GM12878 (cell line): ENCODE measurements at places on chromosomes 5 and 9.

DNA sequence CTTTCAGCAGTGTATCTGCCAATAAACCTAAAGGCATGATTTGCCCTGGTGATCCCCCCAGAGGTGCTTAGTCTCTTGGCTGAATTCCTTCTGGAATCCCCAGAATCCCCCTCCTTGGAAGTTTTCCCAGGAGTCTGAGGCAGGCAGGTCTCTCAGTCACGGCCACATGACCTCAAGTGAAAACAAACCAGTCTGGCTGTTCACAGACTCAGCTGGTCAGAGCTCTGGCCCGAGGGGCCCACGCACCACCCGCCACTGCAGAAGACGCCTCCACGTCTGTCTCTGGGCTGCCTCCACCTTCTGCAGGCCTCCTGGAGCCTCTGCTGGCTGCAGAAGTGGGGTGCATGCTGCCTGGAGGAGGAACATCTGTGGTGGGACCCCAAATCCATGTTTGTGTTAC lies 52.5 kb downstream of the HRH2 start:
- no peak for DNase-seq

DNA sequence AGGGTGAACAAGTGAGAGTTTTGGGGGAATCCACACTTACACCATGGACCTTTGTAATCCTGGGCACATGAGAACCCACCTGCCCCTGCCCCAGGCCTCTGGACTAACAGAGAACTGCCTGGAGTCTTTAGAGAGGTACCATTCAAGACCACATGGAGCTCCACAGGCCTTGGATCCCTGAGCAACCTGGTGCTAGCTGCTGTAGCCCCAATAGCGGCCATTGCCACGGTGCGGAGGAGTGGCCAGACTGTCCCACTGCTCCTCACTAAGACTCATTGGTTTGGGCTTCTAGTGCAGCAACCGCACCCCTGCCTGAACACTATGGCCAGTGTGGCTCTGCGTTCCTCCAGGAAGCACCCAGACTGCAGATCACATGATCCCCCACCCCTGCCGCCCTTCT lies 45.8 kb downstream of the OSMR start:
- no peak for DNase-seq

GRCh38 chr9:14157191-14157590 lies 156.8 kb downstream of the NFIB start:
- no peak for DNase-seq

DNA sequence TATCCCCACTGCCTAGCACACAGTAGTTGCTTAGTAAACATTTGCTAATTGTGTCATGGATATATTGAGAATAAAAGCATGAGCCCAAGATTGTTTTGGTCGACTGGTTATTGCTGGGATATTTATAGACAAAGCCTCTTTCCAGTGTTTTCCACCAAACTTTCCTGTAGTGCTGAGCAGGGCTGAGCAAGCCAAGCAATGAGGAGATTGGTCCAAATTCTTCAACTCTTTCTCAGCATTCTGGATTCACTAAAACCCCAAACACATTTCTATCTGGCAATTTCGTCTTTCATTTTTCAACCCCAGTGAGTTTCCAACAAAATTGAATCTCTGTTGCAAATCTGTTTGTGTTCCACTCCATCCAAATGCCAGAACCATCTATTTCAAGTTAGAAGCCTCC lies 31.9 kb upstream of the TARS1 start:
- no peak for DNase-seq

- DNase-seq, result no peak
Measured at GRCh38 chr9:30928045-30928444, 1456.4 kb upstream of the ACO1 start.

GRCh38 chr9:109109967-109110328 lies 9.8 kb downstream of the TMEM245 start:
- DNase-seq, result no peak

- DNase-seq, result no peak
Measured at GRCh38 chr9:108835831-108836230, 20.0 kb downstream of the ACTL7B start.

DNA sequence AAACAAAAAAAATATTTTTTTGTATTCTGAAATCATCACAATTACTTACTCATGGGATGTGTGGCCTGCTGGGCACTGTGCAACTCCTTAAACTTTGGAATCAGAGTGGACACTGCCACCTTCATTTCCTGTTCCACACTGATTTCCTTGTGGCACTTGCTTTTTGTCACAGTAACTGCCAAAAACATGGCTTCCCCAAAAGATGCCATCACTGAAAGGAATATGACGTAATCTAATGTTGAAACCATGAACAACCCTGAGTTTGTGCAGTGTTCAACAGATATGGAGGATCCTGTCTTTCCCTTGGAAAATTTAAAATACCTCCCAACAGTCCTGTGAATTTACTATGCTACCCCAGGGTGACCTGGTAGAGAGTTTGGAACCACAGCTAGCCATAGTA lies 12.6 kb upstream of the IL12B start:
- DNase-seq, result no peak

DNA sequence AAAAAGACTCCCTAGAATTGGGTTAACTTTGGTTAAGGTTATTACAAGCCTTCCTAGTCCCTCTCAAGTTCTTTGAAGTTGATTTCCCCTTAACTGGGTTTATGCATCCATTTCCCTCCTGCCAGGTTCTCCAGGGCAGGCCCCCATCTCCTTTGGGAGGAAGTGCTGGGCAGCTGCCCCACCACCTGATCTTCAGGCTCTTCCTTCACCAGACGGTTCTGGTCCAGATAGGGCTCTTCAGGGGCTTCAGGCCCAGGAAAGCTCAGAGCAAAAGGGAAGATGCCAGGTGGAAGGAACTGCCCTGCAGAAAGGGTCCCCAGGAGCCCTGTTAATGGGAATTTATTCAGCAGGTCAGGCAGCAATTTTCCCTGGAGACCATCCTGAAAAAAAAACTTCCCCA lies 2.1 kb downstream of the SMIM32 start:
- no peak for DNase-seq

DNA sequence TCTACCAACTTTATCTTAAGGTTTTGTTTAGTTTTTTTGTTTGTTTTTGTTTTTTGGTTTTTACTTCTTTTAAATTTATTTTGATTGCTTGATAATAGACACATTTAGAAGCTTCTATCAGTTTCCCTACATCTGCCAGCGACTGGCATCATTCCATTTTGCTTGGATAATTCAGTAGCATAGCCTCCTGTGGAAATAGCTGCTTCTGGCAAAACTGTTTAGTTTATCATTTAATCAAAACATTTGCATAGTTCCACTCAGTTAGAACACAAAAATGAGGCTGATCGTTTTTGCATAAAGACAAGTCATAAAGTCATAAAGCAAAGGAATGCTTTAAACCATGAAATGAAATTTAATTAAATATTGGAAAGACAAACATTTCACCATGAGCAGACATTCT lies 133.7 kb upstream of the NFIL3 start:
- no peak for DNase-seq

GRCh38 chr5:149849966-149850910 lies 94.4 kb downstream of the PDE6A start:
- DNase-seq, result no peak

DNA sequence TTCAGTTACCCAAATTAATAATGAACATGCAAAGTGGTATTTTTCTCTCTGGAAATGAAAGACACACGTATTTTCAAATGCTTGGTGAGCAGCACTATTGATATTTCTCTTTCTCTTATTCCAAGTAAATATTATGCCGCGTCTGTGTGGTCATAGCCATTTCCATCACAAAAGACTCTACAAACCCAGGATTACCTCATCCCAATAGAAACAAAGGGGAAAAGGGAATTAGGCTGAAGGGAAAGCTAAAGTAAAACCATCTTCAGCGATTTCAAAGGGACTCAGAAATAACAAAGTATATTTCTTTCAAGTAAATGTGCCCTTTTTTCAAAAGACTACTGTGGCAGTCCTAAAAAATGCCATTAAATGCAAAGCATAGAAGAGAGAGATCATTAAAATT lies 62.0 kb upstream of the FST start:
- DNase-seq, result no peak

- no peak for DNase-seq
Measured at GRCh38 chr9:128304136-128304970, 17.9 kb downstream of the TRUB2 start.

- DNase-seq, result no peak
Measured at GRCh38 chr9:121362813-121363621, 7.0 kb downstream of the STOM start.

- no peak for DNase-seq
Measured at GRCh38 chr9:18490641-18491370, 16.9 kb downstream of the ADAMTSL1 start.

- DNase-seq, result no peak
Measured at GRCh38 chr5:33075731-33076130, 364.6 kb downstream of the NPR3 start.

- no peak for DNase-seq
Measured at GRCh38 chr5:79694652-79695051, 5.0 kb downstream of the CMYA5 start.

GRCh38 chr5:65127161-65127901 lies 354.4 kb downstream of the ADAMTS6 start:
- DNase-seq, result no peak

GRCh38 chr9:72564479-72565281 lies 43.3 kb downstream of the TMC1 start:
- DNase-seq, result no peak

GRCh38 chr5:169691471-169691870 lies 54.4 kb downstream of the DOCK2 start:
- no peak for DNase-seq

DNA sequence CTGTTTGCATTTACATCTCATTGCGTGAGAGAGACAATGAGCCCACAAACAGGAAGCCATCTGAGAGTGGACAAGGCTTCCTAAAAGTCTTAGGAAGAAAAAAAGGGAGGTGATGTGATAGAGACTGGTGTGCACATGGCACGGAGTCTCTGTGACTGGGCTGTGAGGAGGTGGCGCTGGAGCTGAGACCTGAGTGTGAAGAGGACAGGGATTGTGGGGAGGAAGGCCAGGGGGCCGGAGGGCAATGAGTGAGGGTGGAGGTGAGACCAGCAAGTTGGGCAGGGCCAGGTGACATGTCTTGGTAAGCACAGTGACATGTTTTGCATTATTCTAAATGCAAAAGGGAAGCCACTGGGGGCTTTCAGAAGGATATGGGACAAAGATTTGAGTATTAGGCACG lies 45.0 kb downstream of the TSPAN17 start:
- no peak for DNase-seq

GRCh38 chr9:26904671-26905070 lies 12.1 kb upstream of the CAAP1 start:
- no peak for DNase-seq

- no peak for DNase-seq
Measured at GRCh38 chr9:84382720-84383119, 42.2 kb upstream of the SLC28A3 start.

- DNase-seq, result no peak
Measured at GRCh38 chr9:82970359-82970758, 92.6 kb downstream of the RASEF start.

DNA sequence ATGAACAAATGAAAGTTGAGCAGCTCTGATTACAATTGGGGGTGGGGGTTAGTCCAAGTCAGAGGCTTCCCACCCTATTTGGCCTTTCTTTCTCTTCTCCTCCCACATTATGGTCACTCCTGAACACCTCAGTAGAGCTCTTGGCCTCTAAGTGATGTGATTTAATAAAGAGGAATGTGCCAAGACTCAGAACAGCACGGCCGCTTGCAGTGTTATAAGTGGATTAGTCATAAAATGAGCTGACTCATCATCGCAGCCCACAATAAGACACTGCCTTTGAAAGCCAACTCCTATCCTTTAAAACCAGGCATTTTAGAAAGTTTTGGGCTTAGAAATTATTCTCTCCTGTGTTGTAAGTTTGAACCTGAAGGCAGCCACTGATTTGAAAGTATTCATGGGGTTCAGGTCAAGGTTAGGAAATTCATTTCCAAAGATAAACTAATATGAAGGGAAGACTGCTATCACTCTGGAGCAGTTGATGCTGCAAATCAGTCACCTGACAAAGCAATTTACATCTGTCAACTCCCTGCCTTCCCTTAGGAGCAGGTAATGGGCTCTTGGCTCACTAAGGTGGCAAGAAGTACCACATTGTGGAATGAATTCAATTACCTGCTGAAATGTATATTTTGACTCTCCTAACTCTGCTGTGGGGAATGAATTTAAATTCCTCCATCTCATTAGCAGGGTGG lies 283.6 kb upstream of the NMUR2 start:
- no peak for DNase-seq

GRCh38 chr9:126222363-126222834 lies 104.2 kb upstream of the MVB12B start:
- no peak for DNase-seq

GRCh38 chr9:121735793-121736770 lies 84.6 kb downstream of the DAB2IP start:
- no peak for DNase-seq

DNA sequence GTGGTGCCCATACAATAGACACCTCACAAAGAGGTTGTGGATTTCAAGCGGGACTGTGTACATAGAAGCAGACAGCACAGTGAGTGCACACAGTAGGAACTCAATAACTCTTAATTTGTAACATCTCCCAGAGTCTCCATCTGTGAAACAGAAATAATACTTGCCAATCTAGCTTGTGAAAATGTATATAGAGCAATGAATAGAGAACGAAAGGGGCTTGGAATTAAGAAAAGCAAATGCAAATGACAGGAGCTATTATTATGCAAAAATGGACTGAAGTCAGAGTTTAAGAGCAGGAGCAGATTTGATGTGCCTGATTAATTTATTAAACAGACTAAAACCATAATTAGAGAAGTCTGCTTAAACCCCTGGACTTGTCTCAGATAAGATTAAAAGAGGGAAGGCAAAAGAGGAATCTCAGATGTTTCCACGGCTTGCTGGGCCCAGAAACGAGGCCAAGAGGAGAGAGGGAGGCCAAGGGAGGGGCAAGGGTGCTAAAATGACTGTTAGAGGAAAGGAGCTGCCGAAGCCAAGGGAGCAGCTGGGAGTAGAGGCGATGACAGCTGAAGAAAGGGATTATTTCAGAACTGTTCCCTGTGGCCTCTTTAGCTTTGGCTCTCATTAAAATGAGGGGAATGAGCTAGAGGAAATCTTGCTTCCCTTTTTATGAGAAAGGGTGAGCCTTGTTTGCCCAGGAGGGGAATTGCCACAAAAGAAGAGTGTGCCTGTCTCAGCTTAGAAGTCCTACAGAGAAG lies 72.1 kb downstream of the FEM1C start:
- DNase-seq, result no peak

DNA sequence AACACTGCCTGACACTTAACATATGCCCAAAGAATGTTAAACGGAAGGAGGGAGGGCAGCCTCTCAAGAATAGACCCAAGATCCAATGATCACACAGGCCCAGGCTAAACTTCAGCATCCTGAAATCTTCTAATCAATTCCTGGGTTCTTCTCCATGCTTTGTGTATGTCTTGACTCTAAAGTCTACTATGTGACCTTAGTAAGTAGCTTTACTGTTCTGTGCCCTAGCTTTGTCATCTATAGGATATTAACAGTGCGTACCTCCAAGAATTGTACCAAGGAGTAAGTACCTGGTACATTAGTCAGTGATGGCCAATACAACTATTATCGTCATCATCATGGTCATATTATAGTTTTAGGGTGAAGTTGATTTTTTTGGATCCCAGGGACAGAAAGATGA lies 96.6 kb downstream of the SGCD start:
- DNase-seq, result no peak

- DNase-seq, result peak; percentile 27
Measured at GRCh38 chr9:136243631-136244030, 2.0 kb downstream of the QSOX2 start.

- DNase-seq, result no peak
Measured at GRCh38 chr9:83264315-83264714, 201.4 kb upstream of the RASEF start.

GRCh38 chr5:98986587-98986986 lies 57.8 kb upstream of the CHD1 start:
- no peak for DNase-seq
